ENCODE measurements at places on chromosomes 4 and X.

DNA sequence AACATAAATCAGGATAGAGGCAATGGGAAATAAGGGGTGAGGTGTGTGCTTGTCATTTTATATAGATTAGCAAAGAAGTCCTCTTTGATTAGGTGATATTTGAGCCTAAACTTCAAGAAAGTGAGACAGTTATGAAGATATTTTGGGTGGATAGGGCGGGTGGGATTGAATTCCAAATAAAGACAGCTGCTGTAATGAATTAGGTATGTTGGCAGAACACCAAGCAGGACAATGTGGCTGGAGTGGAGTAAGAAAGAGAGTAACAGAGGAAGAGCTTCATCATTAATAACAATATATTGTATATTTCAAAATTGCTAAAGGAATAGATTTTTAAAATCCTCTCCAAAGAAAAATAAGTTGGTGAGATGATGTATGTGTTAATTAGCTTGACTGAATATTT lies 91.0 kb upstream of the CENPE start:
- DNase-seq, result no peak

DNA sequence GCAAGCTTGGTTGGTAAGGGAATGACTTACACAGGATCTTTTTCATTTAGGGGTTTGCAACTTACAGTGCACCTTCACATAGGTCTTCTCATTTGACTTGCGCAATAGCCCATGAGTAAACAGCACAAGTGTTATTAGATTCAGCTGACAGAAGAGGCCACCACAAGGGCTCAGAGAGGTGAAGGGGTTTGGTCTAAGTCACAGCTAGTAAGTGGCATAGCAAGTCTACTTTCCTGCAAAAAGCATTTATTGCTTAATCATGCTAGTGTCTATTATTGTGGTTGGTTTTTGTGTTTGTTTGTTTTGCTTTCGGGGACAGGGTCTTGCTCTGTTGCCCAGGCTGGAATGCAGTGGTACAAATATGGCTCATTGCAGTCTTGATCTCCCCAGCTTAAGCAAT lies 83.3 kb downstream of the SPRY1 start:
- no peak for DNase-seq

DNA sequence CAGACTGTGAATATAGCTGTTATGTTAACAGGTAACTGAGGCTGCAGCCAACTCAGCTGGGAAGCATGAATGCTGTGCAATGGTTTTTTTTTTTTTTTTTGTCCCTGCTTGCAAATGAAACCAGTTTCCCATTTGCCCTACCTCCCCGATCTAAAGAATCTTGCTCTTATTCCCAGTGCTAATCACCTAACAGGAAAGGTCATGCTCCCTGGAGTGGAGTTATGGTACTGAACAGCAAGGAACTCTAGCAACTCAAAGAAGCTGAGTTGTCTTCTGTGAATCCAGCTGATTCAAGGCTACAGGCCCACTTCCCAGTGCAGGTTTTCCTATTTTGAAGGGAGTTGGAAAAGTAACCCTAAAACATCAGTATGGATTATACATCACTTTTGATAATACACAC lies 52.1 kb downstream of the HTR2C start:
- no peak for DNase-seq

DNA sequence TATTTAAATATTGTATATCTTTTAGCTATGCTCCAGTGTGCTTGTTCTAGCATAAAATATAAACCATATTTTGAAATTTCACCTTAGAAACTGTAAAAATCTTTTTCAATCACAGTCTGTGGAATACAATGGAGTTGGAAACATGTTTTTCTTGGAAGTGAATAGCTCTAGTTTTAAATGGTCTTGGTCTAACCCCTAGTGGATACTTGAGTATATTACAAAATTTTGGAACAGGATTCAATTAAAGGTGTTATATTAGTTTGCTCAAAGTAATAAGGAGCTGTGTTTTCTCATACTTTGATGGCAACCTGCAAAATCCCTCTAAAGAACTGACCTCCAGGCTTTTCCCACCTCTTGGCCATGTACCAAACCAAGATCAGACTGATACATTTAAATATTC lies 48.2 kb downstream of the STK26 start:
- DNase-seq, result no peak

- DNase-seq, result no peak
Observed at GRCh38 chrX:19879735-19880378, 7.5 kb downstream of the SH3KBP1 start.

GRCh38 chrX:20313899-20314298 lies 47.2 kb upstream of the RPS6KA3 start:
- DNase-seq, result no peak

DNA sequence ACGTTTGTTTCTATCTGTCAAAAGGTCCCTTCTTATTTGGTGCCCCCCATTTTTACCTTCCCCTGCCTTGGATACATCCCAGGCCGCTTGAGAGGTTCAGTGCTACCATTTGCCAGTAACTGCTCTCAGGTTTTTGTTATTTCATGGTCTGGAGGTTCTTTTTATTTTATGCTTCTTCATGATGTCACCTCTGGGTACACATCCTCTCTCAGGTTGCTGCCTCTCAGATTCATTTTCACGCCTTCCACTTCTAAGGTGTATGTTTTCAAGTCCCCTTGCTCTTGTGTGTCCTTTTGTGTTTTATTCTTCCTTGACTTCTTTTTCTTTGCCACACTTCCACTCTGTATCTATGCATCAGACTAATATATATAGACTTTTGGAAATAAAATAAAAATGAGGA lies 640.1 kb upstream of the AADAT start:
- no peak for DNase-seq

GRCh38 chr4:88599714-88600113 lies 7.4 kb downstream of the HERC3 start:
- DNase-seq, result no peak

DNA sequence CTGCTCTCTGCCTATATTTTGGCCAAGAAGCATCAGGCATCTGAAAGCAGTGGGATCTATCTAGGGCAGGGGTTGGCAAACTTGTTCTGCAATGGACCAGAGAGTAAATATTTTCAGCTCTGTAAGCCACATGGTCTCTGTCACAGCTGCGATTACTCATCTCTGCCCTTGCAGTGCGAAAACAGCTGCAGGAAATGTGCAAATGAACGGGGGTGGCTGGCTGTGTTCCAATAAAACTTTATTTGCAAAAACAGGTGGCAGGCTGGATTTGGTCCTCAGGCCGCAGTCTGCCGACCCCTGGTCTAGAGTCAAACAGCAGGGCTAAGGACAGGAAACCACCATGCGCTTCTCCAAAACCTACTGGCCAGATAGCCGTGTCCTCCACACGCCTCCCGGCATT lies 48.6 kb downstream of the ACOX3 start:
- DNase-seq, result no peak

GRCh38 chr4:24180586-24180985 lies 290.7 kb upstream of the PPARGC1A start:
- no peak for DNase-seq

GRCh38 chrX:154918060-154918483 lies 31.9 kb downstream of the F8A1 start:
- DNase-seq, result no peak

- DNase-seq, result no peak
Observed at GRCh38 chr4:71415491-71415890, 76.7 kb downstream of the SLC4A4 start.

DNA sequence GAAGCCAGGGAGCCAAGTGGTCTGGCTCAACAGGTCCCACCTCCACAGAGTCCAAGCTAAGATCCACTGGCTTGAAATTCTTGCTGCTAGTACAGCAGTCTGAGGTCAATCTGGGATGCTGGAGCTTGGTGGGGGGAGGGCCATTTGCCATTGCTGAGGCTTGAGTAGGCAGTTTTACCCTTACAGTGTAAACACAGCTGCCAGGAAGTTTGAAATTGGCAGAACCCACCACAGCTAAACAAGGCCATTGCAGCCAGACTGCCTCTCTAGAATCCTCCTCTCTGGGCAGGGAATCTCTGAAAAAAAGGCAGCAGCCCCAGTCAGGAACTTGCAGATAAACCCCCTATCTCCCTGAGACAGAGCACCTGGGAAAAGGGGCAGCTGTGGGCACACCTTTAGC lies 84.9 kb downstream of the EDA2R start:
- no peak for DNase-seq

GRCh38 chrX:136646602-136647239 lies 1.2 kb upstream of the CD40LG start:
- no peak for DNase-seq

DNA sequence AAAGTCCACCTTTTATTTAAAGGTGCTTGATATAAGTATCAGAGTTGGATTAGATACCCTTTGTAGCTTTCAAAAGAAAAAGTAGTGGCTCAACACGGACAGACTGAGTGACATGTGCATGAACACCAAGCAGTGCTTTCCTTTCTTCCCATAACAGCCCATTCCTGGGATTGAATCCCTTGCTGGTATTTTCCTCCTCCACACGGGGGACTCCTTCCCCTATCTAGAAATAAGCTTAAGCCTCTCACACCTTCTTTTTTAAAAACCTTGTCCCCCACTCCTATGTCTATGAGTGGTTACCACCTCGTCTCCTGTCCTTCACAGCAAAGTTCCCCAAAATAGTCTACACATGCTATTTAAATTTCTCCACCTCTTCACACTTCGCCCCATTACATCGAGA lies 5.1 kb downstream of the AP1S2 start:
- DNase-seq, result no peak

GRCh38 chr4:87882861-87883260 lies 50.1 kb downstream of the MEPE start:
- DNase-seq, result no peak

DNA sequence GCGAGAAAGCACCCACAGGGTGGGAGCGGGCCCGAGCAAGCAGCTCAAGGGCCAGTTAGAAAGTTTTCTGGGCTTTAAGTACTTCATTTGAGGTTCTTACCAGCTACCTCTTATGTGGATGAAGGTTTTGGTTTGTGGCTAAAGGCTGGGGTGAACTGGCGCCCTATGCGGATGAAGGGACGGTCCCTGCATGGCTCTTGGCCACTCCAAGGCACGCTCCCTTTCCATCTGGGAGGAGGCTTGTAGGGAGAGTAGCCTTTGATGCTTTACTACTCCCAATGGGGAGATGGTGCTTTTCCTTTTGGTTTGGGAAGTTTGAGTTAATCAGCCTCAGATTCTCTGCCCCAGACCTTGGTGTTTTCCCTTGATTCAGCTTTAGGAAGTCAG lies 17.7 kb downstream of the MRFAP1 start:
- DNase-seq, result no peak

DNA sequence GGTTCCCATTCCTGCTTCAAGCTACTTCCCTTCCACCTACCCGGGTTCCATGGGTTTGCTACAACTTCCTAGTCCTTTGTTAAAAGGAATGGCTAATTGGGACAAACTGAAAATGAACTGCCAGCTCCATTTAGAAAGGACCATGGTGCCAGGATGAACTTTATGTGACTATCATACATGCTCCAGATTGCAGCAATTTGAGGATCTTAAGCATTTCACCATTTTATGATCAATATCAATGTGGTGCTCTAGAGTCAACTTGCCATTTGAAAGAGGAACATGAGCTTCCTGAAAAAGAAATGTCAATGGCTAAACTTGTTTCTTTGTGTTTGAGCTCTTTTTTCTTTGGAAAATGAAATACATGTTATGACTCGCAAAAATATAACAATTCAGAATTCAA lies 92.7 kb upstream of the IL15 start:
- DNase-seq, result no peak

DNA sequence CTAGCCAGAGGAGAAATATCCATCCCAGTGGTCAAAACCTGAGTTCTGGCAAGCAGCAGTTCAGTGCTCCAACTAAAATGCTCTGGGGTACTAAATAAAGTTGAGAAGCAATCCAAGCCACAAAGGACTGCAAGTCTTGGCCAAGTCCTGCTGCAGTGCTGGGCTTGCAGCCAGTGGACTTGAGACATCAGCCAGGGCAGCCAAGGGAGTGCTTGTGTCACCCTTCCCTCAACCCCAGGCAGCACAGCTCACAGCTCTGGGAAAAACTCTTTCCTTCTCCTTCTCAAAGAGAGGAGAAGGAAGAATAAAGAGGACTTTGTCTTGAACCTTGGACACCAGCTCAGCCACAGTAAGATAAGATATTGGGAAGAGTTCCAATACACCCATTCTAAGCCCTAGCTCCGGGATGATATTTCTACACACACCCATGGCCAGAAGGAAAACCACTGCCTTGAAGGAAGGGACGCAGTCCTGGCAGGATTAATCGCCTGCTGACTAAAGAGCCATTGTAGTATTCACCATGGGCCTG lies 99.8 kb downstream of the PTCHD1 start:
- no peak for DNase-seq

GRCh38 chr4:22391551-22391950 lies 124.3 kb downstream of the ADGRA3 start:
- no peak for DNase-seq

DNA sequence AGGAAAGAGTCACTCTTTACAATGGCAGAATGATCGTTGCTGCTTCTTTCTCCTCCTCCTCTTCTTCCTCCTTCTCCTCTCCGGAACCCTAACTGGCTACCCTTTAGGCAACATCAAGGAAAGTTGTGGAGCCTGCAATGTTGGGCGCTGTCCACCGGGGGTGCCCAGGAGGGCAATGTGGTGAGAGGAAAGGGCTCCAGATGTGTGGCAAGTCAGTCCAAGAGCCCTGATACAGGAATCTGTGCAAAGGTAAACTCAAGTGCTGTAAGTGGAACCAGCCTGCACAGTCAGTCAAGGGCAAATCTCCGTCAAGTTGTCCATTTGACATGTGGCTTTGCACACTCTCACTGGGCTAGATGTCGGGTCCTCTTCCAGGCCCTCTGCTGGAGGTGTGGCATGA lies 2.8 kb downstream of the RTL5 start:
- DNase-seq, result no peak

DNA sequence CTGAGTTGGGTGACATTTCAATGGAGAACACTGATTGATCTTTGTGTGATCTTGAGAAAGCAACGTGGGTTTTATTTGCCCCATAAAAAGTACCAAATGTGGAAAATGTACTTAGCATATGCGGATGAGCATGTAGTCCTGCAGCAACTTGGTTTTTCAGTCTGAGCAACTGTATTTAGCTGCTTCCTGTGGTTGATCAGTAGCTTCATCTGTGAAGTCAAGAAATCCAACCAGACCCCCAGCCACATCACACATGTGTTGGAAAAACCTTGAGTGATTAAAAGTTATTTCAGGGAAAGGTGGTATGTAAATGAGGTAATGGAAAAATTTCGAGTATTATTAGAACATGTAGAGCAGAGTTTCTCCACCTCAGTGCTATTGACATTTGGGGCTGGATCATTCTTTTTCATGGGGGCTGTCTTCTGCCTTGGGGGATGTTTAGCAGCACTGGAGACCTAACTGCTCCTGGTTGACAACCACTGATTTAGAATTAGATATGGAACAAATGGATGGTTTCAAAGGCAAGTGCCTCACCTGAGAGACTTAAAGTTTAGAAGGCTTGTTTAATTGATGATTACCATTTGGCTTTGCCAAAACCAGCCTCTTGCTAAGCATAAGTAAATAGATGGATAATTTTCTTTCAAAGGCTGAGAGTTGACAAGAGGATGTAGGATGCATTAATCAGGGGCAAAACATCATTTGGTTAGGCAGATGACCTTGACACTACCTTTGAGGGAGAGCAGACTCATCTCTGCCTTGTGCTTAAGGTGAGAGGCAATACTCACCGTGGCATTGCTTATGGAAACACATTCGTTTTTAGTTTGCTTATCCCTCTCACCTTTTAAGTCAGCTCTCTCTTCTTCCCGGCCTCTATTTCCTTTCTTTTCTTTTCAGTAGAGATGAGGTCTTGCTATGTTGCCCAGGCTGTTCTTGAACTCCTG lies 193.0 kb upstream of the RPS6KA3 start:
- no peak for DNase-seq
